ENCODE measurements at places on chromosomes 16 and 17.
A peak's percentile ranks its signal among the peaks of the same experiment; 100 is the strongest.

DNA sequence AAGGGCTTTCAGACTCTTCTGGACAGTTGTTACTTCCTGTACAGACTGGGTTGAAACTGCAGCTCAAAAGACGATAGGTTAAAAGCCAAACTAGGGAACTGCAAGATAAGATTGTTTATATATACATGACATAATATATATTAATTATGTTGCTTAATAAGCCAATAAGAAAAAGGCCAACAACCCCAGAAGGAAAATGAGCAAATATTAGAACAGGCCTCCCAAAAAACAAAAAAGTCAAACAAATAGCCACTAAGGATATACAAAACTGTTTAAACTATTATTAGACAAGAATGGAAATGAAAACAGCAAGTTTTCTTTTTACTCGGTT is 495 bp upstream of the CMTR2 start:
- no peak for DNase-seq

- no peak for DNase-seq
Measured at GRCh38 chr17:45086865-45087503, 25.9 kb downstream of the NMT1 start.

GRCh38 chr17:17752821-17753321 is 71.6 kb downstream of the RAI1 start:
- no peak for DNase-seq

DNA sequence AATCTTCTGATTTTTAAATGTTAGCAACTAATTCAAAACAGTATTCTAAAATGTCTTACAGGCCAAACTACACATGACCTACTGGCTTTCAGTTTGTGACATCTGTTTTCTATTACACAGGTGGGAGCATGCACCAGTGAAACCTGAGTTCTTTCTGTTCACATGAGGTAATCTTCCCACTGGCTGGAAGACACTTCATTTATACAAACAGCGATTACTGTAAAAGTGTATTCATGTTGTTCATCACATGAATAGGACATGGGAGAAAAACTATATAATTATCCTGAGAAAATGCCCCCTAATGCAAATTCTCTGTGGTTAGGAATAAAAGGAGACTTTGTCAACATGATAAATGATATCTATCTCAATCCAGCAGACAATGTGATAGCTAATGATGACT is 11.1 kb upstream of the PIK3R5 start:
- no peak for DNase-seq

GRCh38 chr17:72392056-72393010 is 271.5 kb downstream of the SOX9 start:
- peak; percentile 87 for DNase-seq

DNA sequence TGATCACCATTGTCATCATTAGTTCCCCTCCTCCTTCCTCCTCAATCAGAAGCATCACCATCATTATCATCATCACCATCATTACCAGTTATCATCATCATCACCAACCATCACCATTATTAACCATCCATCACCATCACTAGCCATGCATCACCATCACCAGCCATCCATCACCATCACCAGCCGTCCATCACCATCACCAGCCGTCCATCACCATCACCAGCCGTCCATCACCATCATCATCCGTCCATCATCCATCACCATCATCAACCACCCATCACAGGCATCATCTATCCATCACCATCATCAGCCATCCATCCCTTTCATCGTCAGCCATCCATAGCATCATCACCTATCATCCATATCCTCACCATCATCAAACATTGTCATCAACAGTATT is 382.0 kb downstream of the CPPED1 start:
- no peak for DNase-seq

- no peak for DNase-seq
Measured at GRCh38 chr17:705863-706262, 8.8 kb downstream of the VPS53 start.

DNA sequence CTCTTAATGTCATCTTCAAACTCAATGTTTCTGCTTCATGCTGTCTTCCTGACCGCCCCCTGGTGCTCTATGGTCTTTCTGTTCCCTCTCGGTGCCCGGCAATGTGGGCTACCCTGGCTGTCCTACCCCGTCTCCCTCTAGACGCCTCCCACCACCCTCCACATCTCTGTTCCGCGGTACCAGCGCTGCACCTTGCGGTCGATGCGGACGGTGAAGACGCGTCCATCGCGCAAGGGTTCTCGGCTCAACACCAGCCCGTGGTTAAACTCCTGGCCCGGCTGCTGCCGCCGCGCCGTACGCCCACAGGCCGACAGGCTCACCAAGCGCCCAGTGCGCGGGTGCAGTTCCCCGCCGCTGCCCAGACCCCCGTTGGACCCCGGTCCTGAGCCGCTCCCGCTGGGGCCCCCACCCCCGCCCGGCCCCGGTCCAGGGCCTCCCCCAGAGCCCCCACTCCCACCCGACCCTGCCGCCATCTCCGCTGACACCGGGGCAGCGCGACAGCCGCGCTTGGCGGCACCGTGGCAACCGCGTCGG is at the start of gene NEURL4:
NEURL4 (minus strand) TSS at position 496 of the 534 bp plus-strand sequence; CDS start at position 473, 23 bp downstream.
- no peak for DNase-seq

- no peak for DNase-seq
Measured at GRCh38 chr17:80751070-80751945, 206.7 kb downstream of the RPTOR start.

DNA sequence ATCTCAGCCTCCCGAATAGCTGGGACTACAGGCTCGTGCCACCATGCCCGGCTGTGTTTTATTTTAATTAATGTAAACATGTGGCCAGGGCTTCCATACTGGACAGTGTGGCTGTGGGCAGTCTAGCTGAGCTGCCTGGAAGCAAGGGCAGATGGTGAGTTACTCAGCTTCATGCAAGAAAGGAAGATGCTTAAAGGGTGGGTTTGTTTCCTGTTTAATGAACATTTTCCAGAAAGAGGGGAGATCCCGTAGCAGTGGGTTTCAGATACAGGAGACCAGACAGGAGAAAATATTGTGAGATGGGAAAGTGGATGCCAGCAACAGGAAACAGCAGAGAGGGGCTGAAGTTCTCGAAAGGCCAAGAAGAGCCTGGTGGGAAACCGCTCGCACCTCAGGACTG is 7.3 kb downstream of the MAPK8IP3 start:
- DNase-seq = no peak

DNA sequence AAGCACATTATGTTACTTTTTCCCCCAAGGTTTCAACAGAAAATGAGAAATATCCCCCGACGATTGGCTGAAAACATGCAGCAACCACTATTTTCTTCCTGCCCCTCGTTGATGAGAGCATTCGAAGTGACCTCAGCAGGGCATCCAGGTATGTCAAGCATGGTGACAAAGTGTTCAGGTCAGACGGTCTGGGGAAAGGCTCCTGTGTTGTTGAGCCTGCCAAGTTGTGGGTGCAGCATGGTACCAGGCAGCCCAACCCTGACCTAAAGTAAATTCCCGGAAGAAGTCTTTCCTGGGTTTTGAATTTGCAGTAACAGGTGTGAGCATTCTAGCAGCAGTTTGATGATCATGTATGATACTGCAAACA is 51.7 kb upstream of the SEC14L1 start:
- DNase-seq = no peak

DNA sequence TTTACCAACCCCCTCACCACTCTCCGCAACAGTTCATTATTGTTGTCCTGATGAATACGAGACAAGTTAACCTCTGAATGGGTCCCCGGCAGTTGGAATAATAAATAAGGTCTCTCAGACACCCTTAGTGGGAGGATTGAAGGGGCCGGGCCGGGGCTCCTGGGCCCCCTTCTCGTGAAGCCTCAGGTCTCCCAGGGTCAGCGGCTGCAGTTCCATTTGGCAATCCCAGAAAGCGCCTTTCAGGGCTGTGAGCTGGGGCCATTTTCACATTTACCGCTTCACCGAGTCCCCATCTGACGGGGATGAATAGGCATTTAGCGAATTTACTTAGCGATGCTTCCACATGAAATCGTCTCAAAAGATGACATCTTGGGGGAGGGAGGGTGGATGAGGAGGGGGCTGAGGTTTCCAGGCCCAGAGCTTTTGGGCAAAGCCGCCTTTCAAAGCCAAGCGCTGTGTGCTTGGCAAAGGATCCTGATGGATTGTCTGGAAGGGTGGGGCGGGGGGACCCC is 309.8 kb downstream of the XYLT1 start:
- DNase-seq = no peak

- no peak for DNase-seq
Measured at GRCh38 chr17:20228860-20229259, 219.7 kb downstream of the SPECC1 start.

DNA sequence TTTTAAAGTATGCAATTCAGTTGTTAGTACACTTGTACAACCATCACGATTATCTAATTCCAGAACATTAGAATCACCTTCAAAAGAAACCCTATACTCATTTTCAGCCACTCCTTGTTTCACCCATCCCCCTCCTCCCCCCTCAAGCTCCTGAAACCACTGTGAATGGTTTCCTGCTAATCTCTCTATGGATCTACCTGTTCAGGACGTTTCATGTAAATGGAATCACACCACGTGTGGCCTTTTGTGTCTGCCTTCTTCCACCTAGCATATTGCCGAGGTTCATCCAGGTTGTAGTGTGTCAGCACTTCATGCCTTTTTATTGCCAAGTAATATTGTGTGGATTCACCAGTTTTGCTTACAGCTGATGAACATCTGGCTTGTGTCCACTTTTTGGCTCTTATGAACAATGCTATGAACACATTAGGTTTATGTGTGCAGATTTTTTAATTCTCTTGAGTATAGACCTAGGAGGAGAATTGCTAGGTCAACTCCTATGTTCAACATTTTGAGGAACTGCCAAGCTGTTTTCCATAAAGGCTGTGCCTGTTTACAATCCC is 17.8 kb downstream of the EIF4A3 start:
- no peak for DNase-seq

DNA sequence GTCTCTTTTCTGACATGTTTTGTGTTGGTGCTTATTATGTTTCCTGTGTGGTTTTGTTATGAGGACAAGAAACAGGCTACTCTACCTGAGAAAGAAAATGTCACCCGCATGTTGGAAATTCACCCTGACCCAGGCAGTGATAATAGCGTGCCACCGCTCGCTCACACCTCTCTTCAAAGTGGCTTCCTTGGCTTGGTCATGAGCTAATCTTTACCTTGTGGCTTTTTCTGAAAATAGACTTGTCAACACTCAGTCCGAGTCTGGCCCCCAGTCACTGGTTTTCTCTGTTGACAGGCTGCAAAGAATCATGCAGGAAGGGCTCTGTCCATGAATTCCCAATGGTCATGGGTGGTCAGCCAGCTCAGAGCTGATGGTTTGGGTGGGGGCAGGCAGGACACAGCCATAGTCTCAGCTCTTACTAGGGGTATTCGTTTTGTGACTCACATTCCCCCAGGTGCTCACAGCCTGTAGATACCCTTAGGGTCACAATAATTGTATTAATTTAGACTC is 121.3 kb upstream of the CACNG5 start:
- DNase-seq = no peak

GRCh38 chr17:57672971-57673370 is 72.1 kb downstream of the CCDC182 start:
- no peak for DNase-seq

GRCh38 chr17:51257150-51258081 is 2.4 kb downstream of the MBTD1 start:
- DNase-seq = no peak

DNA sequence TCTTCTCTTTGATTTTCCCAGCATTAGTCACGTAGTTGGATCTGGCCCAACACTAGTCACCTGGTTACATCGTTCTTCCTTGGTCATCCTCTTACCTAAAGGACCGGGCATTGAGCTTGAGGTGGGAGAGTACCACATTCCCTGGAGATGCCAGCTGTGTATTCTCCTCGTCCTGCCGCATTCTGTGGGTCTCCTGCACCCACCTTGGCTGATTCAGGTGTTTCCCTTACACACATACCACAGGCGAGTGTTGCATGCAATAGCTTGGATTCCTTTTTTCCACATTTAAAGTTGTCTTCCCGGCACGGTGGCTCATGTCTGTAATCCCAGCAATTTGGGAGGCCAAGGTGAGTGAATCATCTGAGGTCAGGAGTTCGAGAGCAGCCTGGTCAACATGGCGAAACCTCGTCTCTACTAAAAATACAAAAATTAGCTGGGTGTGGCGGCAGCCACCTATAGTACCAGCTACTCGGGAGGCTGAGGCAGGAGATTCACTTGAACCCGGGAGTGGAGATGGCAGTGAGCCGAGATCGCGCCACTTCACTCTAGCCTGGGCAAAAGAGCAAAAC is 21.6 kb upstream of the CLEC18C start:
- DNase-seq = no peak

GRCh38 chr17:5122586-5123342 is 6.9 kb downstream of the USP6 start:
- no peak for DNase-seq

GRCh38 chr16:85780281-85780680 is 19.1 kb downstream of the EMC8 start:
- no peak for DNase-seq

DNA sequence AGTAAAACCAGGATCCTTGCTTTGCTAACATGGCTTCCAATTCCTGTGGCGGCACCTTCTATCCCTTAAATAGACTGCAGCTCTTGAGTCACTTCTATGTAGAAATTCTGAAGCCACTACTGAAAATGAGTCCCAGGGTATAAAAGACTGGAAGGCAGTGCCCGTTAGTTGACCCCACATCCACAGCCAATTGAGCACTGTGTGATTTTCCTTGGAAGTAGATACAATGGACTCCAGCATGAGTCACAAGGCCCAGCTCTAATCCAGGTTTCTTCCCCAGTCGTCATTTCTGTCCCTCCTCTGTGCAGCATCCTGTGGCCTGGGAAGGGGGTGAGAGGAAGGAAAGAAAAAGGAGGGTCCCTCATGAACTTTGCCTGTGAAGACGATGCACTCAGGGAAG is 69.5 kb downstream of the HLF start:
- DNase-seq = no peak

DNA sequence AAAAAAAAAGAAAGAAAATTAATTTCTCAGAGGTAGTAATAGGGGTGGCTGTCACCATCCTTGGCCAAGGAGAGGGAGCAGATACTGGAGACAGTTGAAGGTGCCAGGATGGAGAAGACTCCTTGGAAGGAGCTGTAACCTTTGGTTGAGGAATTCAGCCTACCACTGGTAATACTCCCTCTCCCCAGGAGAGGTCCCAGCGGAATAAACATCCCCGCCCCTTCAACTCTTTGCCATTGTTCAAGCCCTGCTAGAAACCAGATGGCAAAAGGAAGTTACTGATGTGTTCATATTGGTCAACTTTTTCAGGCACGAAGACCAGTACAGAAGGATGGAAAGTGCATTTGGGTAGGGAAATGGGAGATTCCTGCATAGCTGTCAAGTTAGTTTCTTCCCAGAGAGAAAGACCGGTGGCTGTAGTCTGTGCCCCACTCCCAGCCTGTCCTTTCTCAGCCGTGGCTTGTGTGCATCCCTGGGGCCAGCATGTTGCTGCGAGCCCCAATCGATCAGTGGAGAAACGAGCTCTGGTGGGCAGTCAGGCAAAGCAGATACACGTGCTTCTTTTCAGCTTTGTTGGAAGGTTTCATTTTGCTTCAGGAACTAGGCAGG is 612.1 kb downstream of the MAF start:
- DNase-seq = no peak
